ENCODE measurements at places on chromosomes 16 and 17.

DNA sequence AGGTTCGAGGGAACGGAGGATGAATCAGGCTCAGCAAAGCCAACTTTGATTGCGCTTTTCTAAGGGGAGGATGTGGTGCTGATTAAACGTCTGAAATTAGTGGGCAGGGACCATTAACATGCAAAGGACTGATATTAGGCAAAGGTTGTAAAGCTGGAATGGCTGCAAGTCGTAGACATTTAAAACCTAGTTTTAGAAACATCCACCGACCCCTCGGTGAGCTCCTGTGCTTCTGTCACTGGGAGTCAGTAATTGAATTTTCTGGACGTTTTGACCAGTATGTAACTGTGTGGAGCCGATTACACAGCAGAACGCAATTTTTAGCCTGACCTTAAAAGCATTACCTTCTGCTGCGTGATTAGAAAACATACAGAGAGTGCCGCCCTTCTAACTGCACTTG is 220.6 kb upstream of the HSBP1 start:
- no peak overlapping the region for H3K4me3 ChIP-seq
- H3K36me3 ChIP-seq, result no peaks in the 10 kb centered on the region
- no peaks in the 10 kb centered on the region for H3K4me1 ChIP-seq
- H3K27ac ChIP-seq, result no peak overlapping the region
- H3K27me3 ChIP-seq, result no peaks in the 10 kb centered on the region

DNA sequence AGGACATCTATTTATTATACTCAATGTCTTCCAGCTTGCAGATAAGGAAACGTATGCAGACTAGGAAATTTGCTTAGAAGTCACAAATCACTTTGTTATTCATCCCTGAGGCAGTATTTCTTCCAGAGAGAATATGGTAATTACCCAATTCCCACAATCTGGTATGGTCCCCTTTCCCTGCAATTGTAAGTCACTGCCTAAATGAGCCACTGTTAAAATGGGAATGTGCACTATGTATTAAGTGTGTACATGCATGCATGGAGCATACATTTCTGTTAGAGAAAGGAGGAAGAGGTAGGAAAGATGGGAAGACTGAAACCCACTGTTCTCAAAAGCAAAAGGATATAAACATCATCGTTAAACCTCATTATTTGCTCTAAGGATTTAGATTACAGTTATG is 10.0 kb downstream of the NUFIP2 start:
- peaks cover 78% of the 10 kb centered on the region for H3K4me1 ChIP-seq
- no peaks in the 10 kb centered on the region for H3K27me3 ChIP-seq
- peak overlapping the region; percentile 36 for H3K4me3 ChIP-seq
- DNase-seq, result no peak

DNA sequence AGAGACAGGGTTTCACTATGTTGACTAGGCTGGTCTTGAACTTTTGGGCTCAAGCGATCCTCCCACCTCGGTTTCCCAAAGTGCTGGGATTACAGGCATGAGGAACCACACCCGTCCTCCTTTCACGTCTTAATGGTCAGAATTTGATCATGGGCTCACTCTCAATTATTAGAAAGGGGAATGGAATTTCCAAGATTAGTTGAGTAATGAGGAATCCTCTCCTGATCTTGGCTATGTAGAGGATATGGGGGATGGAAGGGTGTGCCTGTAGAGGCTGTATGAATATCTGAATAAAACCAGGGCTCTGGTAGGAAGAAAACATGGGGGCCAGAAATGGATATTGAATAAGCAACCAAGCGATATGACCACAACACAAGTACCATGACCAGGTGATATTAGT is 25.9 kb upstream of the SMURF2 start:
- no peak for DNase-seq
- no peak overlapping the region for H3K4me3 ChIP-seq
- no peak overlapping the region for H3K27ac ChIP-seq
- no peaks in the 10 kb centered on the region for H3K4me1 ChIP-seq
- no peaks in the 10 kb centered on the region for H3K27me3 ChIP-seq
- no peaks in the 10 kb centered on the region for H3K36me3 ChIP-seq

DNA sequence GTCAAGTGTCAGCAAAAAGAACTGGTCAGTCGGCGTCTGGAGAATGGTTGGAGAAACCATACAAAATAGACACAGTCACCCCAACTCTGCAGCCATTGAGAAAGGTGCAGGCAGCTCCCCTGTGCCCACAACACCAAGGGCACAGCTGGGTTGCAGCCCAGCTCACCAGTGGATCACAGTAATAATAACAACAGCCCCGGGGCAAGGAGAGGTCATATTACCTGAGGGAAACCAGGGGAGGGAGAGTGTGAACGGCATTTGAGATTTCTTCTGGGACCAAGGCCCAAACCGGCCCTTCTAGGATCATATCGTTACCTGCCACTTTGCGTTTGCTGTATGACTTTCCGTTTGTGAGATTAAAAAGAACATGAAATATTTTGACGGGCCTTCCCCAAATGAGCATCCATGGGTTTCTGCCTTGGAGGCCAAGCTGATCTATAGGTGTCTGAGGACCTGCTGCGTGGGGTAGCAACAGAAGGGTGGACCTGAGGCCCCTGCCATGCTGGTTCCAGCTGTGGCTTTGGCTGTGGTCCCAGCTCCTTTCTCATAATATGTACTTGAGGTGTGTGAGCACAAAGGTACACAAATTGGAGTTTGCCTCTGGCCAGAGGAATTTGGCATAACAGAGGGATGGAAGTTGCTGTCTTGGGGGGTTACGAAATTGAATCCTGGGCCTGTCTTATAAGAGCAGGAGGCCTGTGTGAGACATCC is 154.6 kb downstream of the CMIP start:
- H3K36me3 ChIP-seq, result no peaks in the 10 kb centered on the region
- H3K4me3 ChIP-seq, result no peak overlapping the region
- H3K4me1 ChIP-seq, result peaks cover 32% of the 10 kb centered on the region
- H3K27me3 ChIP-seq, result no peaks in the 10 kb centered on the region
- H3K27ac ChIP-seq, result peak overlapping the region; percentile 47

DNA sequence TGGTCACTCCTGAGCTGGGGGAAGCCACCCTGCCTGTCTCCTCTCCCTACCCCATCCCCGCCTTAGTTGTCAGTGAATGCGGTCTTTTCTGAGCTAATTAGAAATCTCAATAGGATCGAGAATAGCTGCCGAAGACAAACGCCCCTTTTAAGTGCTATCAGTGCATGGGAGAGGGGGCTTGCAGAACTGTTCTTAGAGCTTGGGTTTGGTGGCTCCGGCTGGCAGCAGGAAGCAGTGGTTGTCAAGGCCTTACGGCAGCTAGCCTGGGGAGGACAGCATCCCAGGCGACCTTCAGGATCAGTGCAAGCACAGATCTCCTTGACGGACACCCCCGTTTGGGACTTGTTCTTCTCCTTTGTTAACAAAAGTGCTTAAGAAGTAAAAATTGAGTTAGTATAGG is 195.1 kb downstream of the CCDC182 start:
- no peak overlapping the region for H3K27ac ChIP-seq
- peaks cover 45% of the 10 kb centered on the region for H3K4me1 ChIP-seq
- H3K4me3 ChIP-seq, result no peak overlapping the region
- no peak for DNase-seq

DNA sequence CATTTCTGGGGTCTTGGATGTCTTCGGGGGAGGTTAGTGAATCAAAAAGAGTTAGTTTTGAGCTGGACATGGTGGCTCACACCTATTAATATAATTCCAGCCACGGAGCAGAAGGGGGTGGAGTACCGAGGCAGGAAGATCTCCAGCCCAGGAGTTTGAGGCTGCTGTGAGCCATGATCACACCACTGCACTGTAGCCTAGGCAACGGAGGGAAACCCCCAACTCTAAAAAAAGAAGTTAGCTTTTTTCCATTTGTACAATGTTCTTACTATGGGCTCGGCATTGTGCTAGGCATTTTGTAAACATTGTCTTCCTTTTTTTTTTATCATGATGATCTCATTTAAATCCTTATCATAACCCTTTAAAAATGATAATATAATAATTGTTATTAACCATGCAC is 8.3 kb upstream of the SNF8 start:
- H3K4me1 ChIP-seq, result peaks cover 6% of the 10 kb centered on the region
- H3K27ac ChIP-seq, result no peak overlapping the region
- H3K36me3 ChIP-seq, result no peaks in the 10 kb centered on the region

- H3K4me3 ChIP-seq, result no peak overlapping the region
- H3K27me3 ChIP-seq, result no peaks in the 10 kb centered on the region
- H3K4me1 ChIP-seq, result no peaks in the 10 kb centered on the region
- no peak overlapping the region for H3K27ac ChIP-seq
- H3K36me3 ChIP-seq, result no peaks in the 10 kb centered on the region
These were observed 54.9 kb downstream of the GNAO1 start for GRCh38 chr16:56246051-56246817.

DNA sequence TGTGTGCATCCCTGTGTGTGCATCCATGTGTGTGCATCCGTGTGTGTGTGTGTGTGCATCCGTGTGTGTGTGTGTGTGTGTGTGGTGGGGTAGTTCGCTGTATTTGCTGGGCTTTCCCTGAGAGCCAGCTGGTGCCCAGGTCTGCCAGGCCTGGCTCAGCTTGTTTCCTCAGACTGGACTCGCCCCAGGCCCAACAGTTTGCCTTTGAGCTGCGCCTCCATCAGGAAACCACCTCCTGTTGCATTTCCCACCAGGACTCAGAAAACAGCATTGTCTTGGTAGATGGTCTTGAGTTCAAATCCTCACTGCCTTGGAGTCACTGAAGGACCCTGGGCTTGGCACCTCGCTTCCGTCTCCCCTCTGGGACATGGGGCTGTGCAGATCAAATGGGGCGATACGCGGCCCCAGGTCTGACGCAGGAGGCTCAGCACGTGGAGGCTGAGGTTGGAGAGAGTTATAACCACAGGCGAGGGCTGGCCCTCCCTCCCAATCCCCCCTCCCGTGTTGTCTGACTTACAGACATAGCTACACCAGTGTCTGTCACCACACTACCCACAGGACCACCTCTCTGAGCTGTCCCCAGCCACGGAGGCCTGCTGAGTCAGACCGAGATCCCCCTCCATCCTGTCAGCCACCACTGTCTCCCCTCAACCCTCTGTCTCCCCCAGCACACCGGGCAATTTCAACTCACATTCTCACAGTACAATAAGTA is 4.7 kb downstream of the ITGAE start:
- H3K4me3 ChIP-seq, result peak overlapping the region; percentile 59
- peaks cover 16% of the 10 kb centered on the region for H3K27me3 ChIP-seq
- DNase-seq, result peak; percentile 93
- no peaks in the 10 kb centered on the region for H3K36me3 ChIP-seq
- peak overlapping the region; percentile 30 for H3K27ac ChIP-seq

GRCh38 chr16:12308060-12308459 is 331.5 kb downstream of the SNX29 start:
- H3K27ac ChIP-seq, result no peak overlapping the region
- DNase-seq, result no peak
- no peaks in the 10 kb centered on the region for H3K27me3 ChIP-seq
- no peak overlapping the region for H3K4me3 ChIP-seq

GRCh38 chr17:49123061-49123460 is 9.5 kb upstream of the B4GALNT2 start:
- DNase-seq, result no peak
- peaks cover 33% of the 10 kb centered on the region for H3K27me3 ChIP-seq
- no peak overlapping the region for H3K27ac ChIP-seq
- no peaks in the 10 kb centered on the region for H3K4me1 ChIP-seq
- H3K4me3 ChIP-seq, result no peak overlapping the region

- H3K36me3 ChIP-seq, result peaks cover 12% of the 10 kb centered on the region
- peak overlapping the region; percentile 96 for H3K27ac ChIP-seq
- H3K27me3 ChIP-seq, result no peaks in the 10 kb centered on the region
- peak overlapping the region; percentile 85 for H3K4me3 ChIP-seq
- peak; percentile 89 for DNase-seq
These were observed 550 bp upstream of the RNF213 start for GRCh38 chr17:80260069-80260535.

- H3K27me3 ChIP-seq, result peaks cover 5% of the 10 kb centered on the region
- H3K36me3 ChIP-seq, result peaks cover 11% of the 10 kb centered on the region
- H3K27ac ChIP-seq, result no peak overlapping the region
- no peak overlapping the region for H3K4me3 ChIP-seq
These were observed 84.0 kb upstream of the TNRC6C start for GRCh38 chr17:77874303-77875050.

GRCh38 chr17:34706029-34706428 is 126.6 kb downstream of the TMEM132E start:
- H3K27ac ChIP-seq, result no peak overlapping the region
- H3K36me3 ChIP-seq, result peaks cover 2% of the 10 kb centered on the region
- H3K4me3 ChIP-seq, result no peak overlapping the region
- peaks cover 21% of the 10 kb centered on the region for H3K27me3 ChIP-seq
- no peaks in the 10 kb centered on the region for H3K4me1 ChIP-seq
- peak; percentile 11 for DNase-seq

GRCh38 chr16:35188288-35189155 is 1729.1 kb downstream of the TP53TG3F start:
- no peak overlapping the region for H3K4me3 ChIP-seq
- H3K27me3 ChIP-seq, result no peaks in the 10 kb centered on the region
- H3K36me3 ChIP-seq, result peaks cover 3% of the 10 kb centered on the region
- no peak overlapping the region for H3K27ac ChIP-seq
- no peak for DNase-seq

DNA sequence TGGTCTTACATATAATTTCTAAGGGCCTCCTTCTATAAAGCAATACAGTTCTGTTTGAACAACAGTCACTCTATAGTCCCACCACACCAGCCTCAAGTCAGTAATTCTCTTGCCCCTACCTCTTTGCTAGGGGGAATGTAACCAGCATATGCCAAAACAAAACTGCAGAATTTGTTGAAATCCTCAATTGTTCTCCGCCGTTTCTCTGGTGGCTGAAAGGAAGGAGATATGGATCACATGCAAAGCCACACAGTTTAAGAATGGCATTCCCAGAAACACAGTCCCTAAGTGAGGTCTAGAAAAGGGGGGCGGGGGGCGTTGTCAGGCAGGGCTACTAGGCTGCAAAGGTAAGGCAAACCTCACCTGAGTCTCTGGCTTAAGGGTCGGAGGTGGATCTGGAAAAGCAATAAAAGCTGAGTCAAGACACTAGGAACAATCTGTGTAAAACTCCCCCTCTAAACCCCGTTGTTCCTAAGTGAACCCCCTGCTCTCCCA is 1.9 kb downstream of the PHF23 start:
- H3K36me3 ChIP-seq, result peaks cover 17% of the 10 kb centered on the region
- peak overlapping the region; percentile 100 for H3K4me3 ChIP-seq
- H3K27me3 ChIP-seq, result no peaks in the 10 kb centered on the region
- no peak for DNase-seq
- peak overlapping the region; percentile 83 for H3K27ac ChIP-seq

GRCh38 chr17:27488231-27488630 is 32.0 kb downstream of the KSR1 start:
- no peak for DNase-seq
- no peaks in the 10 kb centered on the region for H3K27me3 ChIP-seq
- H3K27ac ChIP-seq, result peak overlapping the region; percentile 81
- H3K4me1 ChIP-seq, result peaks cover 29% of the 10 kb centered on the region

DNA sequence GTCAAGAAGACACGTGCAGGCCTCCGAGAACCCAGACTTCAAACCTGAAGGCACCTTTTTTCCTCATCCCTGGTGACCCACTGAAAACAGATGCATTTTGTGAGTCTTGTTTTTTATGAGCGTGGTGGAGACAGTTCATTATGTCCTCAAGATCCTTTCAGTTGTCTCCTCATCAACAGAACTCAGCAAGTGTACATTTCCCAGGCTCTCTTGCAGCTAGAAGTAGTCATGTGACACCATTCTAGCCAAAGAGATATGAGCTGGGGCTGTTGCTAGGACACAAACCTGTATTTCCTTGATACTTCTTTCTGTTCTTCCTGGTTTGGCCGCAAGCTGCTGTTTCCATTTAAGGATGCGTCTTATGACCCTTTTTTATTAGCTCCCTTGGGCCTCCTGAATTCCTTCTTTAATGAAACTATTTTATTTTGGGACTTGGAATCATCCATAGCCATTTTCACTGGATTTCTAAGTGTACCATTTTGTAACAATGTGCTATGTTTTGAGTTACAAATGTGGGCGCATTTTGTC is 135.7 kb upstream of the FOXF1 start:
- no peak overlapping the region for H3K4me3 ChIP-seq
- H3K36me3 ChIP-seq, result no peaks in the 10 kb centered on the region
- H3K27me3 ChIP-seq, result no peaks in the 10 kb centered on the region
- H3K27ac ChIP-seq, result no peak overlapping the region
